ENCODE measurements at places on chromosomes 6 and 20.
A peak's percentile ranks its signal among the peaks of the same experiment; 100 is the strongest.

DNA sequence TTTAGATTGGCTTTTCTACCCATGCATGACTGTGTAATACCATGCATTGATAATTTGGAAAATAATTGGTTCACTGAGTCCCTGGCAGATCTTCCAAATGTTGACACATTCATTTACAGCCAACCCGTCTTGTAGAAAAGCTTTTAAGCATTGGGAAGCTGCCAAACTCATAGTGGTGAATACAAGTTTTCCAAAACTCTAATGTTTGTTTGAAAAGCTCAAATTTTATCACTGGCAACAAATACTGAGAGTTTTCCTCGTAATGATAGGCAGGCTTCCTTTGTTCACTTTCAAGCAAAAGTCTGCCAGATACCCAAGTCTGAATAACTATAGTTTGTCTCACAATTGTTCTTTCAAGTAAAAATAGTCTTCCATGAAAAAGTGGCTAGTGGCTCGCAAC lies 143.0 kb downstream of the FIG4 start:
- no peak for DNase-seq

DNA sequence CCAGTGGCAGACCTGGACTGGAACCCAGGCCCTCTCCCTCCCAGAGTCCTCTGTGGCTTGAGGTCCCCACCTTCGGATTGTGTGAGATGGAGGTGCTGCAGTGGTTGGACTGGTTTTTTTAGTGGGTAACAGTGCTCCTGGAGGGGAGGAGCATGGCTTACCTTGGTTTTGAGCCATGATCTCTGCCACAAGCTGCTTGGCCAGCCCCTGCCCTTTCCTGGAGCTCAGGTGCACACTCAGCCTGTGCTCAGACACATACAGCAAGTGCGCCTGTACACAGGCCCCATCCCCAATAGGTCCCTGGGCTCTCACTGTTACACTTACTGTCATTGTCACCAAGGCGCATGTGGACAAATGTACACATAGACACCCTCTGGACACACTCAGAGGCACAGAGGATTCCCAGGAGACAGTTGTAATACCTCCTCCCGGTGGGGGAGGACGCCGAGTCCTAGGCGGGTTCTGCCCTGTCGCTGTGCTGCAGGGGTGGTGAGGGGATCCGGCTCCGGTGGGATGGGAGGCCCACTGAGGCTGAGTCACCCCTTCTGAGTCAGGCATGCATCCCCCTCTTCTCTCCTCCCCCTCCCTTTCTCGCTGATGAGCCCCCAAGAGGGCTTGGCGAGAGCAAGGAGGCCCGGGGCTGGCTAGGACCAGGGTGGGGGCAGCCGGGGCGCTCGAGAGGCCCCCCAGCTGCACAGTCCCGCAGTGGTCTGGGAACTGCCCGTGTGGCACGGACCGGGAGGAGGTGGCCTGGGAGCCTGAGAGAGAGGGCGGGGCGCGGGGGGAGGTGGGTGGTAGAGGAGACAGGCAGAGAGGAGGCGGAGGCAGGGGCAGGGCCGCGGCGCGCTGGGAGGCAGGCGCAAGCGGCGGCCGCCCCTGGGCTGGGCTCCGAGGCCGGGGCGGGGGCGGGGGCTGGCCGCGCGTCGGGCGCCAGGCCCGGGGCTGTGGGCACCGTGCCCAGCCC lies 522 bp upstream of the EPB41L1 start:
- peak; percentile 85 for DNase-seq

- no peak for DNase-seq
Measured at GRCh38 chr6:93165850-93166430, 253.4 kb downstream of the EPHA7 start.

DNA sequence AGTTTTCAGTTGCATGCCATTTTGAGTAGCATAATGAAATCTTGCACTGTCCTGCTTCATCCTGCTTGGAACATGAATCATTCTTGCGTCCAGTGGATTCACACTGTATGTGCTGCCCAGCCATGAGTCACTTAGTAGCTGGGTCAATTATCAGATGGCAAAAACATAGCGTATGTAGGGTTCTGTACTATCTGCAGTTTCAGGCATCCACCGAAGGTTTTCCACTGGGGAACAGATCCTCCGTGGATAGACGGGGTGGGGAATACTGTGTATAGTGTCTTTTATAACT lies 61.4 kb downstream of the IL22RA2 start:
- no peak for DNase-seq

GRCh38 chr6:11039040-11039439 lies 5.1 kb downstream of the ELOVL2 start:
- no peak for DNase-seq

- peak; percentile 76 for DNase-seq
Measured at GRCh38 chr6:17281497-17282481, 628 bp downstream of the RBM24 start.

DNA sequence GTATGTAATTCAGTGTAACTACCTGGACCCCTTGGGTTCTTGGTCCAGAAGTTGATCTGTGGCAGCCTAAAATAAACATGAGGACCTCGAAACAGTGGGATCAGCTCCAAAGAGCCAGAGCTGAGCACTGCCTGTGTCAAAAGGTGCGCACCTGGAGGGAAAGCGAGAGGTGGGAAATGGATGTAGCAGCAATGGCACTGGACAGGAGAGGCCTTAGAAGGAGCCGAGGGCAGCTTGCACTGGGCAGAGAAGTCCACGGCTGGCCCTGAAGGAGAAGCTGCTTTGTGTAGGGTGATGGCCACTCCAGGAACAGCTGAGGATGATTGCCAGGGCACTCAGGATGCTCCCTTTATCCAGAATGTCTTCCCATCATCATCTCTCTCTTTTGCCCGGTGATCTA lies 213.9 kb upstream of the SNX9 start:
- no peak for DNase-seq

DNA sequence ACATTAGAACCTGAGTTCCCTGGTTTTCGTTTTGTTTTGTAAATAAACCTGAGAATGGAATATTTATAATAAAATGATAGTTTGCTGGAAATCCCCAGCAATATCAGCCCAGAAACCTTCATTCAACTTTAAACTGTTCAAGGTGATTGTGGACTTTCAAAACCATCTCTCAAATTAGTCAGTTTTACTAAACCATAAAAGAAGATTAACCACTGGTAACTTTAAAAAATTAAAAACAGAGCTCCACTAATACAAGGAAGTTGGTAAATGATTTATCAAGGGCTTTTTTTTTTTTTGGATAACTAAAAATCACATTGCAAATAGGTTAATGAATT lies 10.0 kb downstream of the MBOAT1 start:
- no peak for DNase-seq
